Natural killer cell (primary cell): ENCODE measurements at places on chromosomes 5 and 9. TPM values are rescaled to one million over a fixed set of nuclear protein-coding genes. Genes with fewer than 3 reads are reported as not detected.

The SLC2A8 gene
- 21.1 TPM for total RNA-seq

The CDC14B gene
- 4.7 TPM for total RNA-seq

The C5orf15 gene
- total RNA-seq, result 15.2 TPM

The ZNG1F gene
- 8.3 TPM for total RNA-seq

The NUDT12 gene
- total RNA-seq, result 1.2 TPM

The LAMC3 gene
- not detected for total RNA-seq

The PCSK1 gene
- total RNA-seq, result not detected

The MAP1B gene
- total RNA-seq, result not detected

The FOXD1 gene
- total RNA-seq, result 0.41 TPM

The TUSC1 gene
- 0.18 TPM for total RNA-seq

The GMCL2 gene
- not detected for total RNA-seq

The RASGRF2 gene
- 10.1 TPM for total RNA-seq

The CEMIP2 gene
- total RNA-seq, result 326 TPM

The SNCB gene
- not detected for total RNA-seq

The SV2C gene
- not detected for total RNA-seq

The SPRY4 gene
- 0.20 TPM for total RNA-seq

The TRAF2 gene
- 17.4 TPM for total RNA-seq

The PCDHGA7 gene
- 0.26 TPM for total RNA-seq

The MCTP1 gene
- 9.8 TPM for total RNA-seq

The PCA3 gene
- total RNA-seq, result 0.36 TPM

The F2RL2 gene
- not detected for total RNA-seq

The NUTM2G gene
- total RNA-seq, result not detected

The MEIKIN gene
- not detected for total RNA-seq

The CDO1 gene
- total RNA-seq, result not detected

The ADAMTS6 gene
- 1.1 TPM for total RNA-seq

The FCN1 gene
- 22.7 TPM for total RNA-seq

The SMC2 gene
- total RNA-seq, result 6.7 TPM

The KIF20A gene
- 1.5 TPM for total RNA-seq

The CER1 gene
- total RNA-seq, result not detected

The CDC23 gene
- total RNA-seq, result 24.6 TPM

The PCYOX1L gene
- 18.1 TPM for total RNA-seq

The DOK3 gene
- total RNA-seq, result 9.1 TPM

The SEMA5A gene
- 0.15 TPM for total RNA-seq

The C7 gene
- not detected for total RNA-seq

The OR1J2 gene
- not detected for total RNA-seq
